T-cell (primary cell): ENCODE measurements at places on chromosomes 5 and 9.

- no peak for DNase-seq
These were observed 2.2 kb upstream of the GLRX start for GRCh38 chr5:95824747-95825146.

DNA sequence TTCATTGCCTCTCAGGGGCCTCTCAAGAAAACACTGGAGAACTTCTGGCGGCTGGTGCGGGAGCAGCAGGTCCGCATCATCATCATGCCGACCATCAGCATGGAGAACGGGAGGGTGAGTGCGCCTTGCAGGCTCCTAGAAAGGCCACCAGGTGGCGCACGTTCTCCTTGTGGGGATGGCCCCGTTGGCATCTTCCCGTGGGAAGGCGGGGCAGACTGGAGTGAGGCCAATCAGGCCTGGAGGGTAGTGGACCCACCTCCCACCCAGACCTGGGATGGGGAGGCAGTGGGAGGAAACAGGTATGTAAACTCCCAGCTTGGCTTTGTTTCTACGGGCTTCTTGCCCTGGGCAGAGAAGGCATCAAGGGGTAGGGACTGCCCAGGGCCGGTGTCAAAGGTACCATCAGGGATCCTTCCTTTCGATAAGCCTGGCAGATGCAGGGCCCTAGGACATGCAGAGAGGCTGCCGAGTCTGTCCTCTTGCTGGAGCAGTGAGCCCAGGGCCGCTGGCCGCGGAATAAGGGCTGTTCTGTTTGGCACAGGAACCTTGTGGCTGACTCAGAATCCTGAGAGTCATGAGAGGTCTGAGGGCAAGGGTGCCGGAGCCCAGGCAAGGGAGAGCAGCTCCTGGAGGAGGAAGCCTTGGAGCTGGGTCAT is 18.9 kb upstream of the SPTLC1 start:
- peak; percentile 83 for DNase-seq

- no peak for DNase-seq
These were observed 298.3 kb downstream of the CSNK1G3 start for GRCh38 chr5:123810253-123810652.

GRCh38 chr9:71004196-71004595 is 117.2 kb downstream of the TRPM3 start:
- no peak for DNase-seq

DNA sequence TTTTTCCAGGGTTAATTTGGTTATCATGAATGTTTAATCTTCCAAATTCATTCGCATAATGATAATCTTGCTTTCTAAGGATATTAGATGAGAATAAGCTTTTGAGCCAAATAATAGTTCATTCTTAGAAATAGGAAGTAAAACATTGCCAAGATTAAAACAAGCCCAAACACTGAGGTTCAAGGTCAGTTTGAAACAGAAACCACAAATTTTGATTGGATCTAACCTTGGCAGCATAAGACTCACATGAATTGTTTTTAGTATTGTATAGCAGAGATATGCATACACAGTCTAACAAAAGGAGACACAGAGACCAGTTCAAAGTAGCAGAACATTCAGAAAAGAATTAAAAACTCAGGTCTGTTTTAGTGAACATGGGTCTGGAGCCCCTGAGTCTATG is 43.4 kb upstream of the VCAN start:
- no peak for DNase-seq

- DNase-seq, result no peak
These were observed 128.3 kb upstream of the CCNH start for GRCh38 chr5:87541033-87541432.

GRCh38 chr9:115794921-115795475 is 358.6 kb upstream of the PAPPA start:
- no peak for DNase-seq

DNA sequence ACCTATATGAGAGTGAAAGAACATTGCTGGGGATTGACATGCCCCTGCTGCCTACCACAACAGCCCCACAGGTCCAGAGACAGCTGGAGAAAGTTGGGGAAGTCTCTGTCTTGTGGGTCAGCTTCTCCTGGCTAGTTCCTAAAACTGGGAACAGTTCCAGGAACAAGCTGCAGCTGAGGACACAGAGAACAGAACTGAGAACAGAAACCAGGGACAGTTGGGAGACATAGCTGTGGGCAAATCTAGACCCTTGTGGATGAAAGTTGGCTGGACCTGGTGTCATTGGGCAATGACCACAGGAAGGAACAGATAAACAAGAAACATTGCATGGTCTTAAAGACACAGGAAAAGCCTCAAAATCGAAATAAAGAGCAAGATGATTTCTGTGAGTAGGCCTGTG is 58.3 kb upstream of the MOCS2 start:
- no peak for DNase-seq

DNA sequence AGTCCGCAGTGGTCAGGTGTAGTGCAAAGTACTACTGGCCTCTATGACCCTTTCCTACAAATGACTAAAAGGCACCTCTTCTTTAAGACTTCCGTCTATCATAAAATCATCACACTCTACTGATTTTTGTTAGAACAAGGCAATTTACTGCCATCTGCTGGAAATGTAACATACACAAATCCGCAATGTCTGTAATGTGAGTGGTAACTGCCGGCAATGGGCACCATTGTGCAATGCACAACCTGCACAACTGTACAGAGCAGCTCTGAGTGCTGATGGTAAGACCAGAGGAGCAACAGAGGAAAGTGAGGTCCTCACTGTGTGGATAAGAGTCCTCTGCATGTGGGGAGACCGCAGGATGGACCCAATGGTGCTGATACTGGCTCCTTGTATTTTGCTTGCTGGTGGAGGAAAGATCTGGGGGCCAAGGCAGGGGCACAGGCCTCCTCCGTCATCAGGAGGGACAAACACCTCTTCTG is 103.7 kb downstream of the ATPSCKMT start:
- no peak for DNase-seq

DNA sequence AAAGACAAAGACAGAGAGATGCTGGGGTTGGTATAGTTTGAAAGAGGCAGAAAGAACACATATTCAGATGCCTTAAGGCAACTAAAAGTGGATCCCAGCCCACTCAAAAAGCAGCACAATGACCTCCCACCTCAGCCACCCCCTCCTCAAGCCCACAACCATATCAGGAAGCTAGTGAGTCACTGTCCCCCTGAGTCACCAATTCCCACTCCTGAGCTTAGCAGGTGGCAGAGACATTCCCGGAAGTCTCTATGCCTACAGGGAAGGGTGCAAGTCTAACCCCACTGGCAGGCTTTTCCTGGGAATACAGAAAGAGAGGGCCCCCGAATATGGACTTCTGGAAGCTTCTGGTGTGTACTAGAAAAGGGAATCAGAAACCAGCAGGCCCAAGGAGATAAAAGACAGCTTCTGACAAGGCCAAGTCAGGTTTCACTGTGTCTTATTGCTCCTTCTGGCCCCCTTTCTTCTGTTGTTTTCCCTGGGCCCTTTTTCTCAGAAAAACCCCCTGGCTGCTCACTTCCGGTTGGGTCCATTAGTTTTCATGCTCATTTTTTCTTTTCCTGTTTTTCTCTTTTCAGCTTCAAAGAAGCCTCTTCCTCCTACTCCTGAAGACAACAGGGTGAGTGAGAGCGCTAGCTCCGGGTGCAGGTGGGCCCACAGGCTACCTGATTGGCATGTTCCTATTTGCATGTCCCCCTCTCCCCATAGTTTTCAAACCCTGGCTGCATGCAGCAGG is 36.8 kb downstream of the ITK start:
- peak; percentile 28 for DNase-seq

- DNase-seq, result no peak
These were observed 21.4 kb downstream of the LAMC3 start for GRCh38 chr9:131030239-131031004.

DNA sequence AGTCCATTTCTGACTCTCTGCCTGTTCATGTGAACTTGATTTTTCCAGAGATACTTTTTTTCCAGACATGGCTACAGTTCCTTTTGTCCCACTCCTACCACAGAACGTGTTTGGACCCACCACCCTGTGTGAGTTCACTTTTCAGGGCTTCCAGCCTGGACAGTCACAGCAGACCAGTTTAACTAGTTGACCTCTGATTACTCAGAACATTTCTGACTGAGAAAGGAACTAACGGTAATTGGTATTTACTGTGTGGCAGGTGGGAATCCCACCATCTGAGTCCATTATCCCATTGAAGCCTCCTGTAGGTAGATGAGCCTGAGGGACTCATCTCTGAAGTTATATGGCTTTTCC is 210.1 kb downstream of the GOLPH3 start:
- no peak for DNase-seq

DNA sequence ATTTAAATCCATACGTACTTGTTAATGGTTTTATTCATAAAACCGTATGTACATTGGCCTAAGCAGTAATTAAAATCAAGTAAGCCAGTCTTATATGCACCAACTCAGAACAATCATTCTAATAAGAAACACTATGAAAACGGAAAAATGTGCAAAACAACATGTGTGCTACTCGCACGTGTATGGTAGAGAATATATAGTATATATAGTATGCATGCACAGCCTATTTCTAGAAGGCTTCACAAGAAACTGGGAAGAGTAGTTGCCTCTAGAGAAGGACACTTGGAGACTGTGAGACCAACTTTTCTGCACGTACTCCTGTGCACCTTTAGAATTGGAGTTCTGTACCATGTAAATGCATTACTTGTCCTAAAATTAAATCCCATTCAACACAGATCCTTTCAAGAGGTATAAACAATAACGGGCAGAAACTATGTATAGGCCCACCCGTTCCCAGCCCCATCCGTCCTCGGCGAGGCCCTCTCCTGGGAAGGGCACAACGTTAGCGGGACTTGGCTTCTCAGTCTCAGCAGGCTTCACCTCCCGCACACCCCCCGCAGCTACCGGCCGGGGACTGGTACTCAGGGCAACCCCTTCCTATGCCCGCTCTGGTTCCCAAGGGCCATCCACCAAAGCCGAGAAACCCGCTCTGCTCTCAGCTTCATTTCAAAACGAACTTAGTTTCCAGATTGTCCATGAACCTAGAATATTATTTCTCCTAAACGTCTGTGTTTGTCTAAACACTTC is 2.0 kb downstream of the CDC14B start:
- no peak for DNase-seq

GRCh38 chr5:106843812-106844416 is 826.8 kb downstream of the EFNA5 start:
- DNase-seq, result no peak

GRCh38 chr5:168813184-168813968 is 234.2 kb upstream of the PANK3 start:
- DNase-seq, result no peak

- DNase-seq, result no peak
These were observed 119.6 kb upstream of the S1PR3 start for GRCh38 chr9:88871669-88872068.

- DNase-seq, result no peak
These were observed 70.8 kb downstream of the NXNL2 start for GRCh38 chr9:88605512-88606362.

DNA sequence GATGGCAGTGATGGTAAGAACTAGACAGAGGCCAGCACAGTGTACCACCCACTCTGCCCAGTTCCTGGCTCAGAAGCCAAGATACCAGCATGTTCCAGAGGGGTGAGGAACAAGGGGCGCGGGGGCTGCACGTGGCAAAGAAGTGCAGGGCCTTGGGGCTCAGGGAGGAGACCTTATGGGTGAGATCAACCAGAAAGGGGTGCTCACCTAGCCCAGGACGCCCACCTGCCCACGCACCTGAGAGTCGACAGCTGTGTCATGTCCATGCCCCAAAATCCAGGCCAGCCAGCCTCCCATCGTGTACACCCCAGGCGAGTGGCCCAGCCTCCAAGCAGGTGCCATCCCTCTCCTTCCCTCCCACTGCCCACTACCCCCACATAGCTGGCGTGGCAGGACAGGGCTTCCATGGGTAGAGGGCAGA is 34.9 kb downstream of the BICD2 start:
- DNase-seq, result no peak

DNA sequence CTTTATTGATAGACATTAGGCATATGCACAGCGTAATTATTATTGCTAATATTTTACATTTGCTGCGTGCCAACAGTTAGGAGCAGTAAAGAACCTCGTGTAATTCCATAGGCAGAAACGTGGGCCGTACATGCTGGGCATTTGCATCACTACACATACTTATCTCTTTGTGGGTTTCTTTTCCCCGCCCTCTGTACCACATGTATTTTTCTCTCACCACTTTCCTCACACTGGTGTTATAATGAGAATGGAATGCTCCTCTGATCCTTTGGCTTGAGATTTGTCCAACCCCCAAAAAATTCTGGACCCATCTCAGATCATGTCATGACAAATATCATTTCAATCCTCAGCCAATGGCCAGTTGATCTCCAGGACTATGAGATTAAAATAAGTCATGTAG is 1952.6 kb upstream of the WWC1 start:
- no peak for DNase-seq

DNA sequence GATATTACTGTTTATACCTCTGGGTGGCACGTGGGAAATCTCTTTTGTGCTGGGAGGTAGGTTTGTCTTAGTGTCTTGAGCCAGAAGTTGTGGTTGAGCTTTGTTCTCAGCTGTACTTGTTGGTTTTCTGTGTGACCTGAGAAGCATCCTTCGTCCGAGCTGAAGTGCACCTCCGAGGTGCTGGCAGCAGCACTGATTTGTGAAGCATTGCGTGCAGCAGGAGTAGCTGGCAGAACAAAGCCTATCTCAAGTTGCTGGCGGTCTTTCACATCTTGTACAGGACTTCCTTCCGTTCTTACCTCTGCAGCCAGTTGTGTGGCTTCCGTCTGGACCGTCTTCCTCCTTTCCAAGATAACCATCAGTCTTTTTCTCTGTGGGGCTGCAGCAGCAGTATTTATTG is 4.3 kb downstream of the PRRC2B start:
- peak; percentile 79 for DNase-seq

GRCh38 chr9:34457266-34458012 is 931 bp downstream of the FAM219A start:
- DNase-seq, result no peak

DNA sequence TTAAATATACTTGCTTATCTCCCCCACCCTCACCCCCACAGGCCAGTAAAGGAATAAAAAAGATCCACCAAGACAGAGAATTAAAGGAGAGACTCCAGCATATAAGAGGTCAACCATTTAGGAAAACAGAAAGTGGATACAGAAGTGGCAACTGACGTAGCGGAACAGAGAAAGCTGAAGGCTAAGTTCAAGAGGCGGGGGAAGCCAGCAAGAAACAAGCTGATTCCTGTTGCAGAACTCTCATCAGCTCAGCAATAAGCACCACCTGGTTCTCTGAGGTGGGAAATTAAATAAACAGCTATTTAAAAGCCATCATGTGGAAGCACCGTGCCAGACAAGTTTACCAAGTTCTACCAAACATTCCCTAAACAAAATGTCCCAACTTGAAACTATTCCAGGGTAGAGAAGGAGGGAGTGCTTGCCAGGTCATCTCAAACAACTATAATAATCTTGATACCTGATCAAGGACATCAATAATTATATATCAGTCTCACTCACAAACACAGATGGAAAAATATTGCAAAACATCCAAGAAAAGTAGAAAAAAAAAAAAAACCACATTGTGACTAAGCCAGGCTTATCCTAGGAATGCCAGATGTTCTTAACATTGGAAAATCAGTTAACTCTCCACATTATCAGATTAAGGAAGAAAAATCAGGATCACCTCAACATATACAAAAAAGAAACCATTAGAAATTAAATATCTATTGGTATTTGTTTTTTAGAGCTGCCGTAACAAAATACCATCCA is 7.3 kb upstream of the ARL15 start:
- DNase-seq, result no peak
